ENCODE measurements at places on chromosomes 3 and 15.

DNA sequence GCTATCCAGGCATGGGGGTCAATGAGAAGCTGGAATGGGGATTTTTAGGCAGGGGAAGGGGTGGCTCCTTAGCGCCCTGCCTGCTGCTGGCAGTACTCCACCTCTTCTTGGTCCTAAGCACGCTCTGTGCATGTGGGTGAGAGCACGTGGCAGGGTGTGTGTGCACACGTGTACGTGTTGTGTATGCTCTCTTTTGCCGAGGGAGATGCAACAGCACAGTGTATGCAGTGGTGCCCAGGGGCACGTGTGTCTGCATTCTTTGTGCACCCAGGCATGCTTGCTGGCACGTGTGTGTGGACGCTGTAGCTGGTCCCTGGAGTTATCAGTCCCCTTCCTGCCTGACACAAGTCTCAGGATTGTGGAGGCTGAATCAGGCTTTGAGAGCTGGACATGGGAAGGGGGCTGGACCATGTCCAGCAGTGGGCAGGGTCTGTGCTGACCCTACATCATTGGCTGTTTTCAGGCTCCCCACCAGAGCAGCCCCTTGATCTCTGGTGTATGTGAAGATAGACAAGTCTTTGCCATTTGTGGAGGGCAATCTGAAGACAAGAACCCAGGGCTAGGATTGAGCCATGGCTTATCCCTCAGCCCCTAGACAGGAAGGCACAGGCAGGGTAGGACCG is 1.9 kb upstream of the CAMKV start:
- no peak for DNase-seq

- DNase-seq = no peak
Measured at GRCh38 chr3:22587446-22587845, 615.7 kb upstream of the UBE2E2 start.

GRCh38 chr3:87033205-87033604 is 42.3 kb upstream of the VGLL3 start:
- DNase-seq = no peak

DNA sequence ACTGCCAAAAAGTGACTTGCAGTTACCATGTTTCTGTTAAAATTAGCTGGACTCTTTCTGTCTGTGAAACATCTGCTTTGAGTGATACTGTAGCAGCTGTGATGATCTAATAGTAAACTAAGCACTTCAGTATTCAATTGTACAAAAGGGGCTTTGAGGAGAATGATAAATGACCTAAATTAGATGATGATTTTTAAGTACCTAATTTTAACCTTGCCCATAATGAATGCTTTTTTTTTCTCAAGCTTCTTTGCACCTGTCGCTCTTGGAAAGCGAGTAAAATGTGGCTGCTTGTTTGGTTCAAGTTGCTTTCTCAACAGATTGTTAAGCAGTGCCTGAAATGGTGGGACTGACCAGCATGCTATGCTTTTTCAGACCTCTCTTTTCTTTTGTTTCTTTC is 752.3 kb downstream of the EPHA3 start:
- DNase-seq = no peak

GRCh38 chr15:43516801-43517353 is 531 bp upstream of the MAP1A start:
- no peak for DNase-seq

- DNase-seq = no peak
Measured at GRCh38 chr15:98868564-98868963, 139.0 kb downstream of the PGPEP1L start.

DNA sequence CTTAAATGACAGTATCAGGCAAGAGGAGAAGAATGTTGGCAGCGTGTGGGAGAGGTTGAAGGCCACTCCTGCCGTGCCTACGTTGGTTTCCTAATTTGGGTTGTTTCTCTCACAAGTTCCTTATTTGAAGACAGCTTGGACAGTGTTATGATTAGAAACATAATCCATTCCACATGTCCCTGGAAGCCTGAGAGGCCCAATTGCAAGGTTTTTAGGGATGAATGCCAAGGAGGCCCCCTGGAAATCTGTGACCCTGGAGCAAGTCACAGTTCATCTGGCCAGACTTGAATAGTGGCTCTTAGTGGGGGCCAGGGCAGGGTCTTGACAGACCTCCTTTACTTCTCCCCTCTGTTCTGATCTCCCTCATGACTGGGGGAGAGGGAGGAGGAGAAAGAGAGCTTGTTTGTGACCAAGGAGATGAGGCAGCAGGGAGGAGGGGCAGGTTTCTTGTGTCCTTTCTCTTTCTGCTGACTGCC is 584.4 kb upstream of the TBL1XR1 start:
- DNase-seq = no peak

- DNase-seq = no peak
Measured at GRCh38 chr15:62462268-62462667, 297.2 kb upstream of the C2CD4B start.

- DNase-seq = no peak
Measured at GRCh38 chr3:172918165-172918564, 167.6 kb downstream of the ECT2 start.

GRCh38 chr15:27165590-27165989 is 194.6 kb downstream of the GABRG3 start:
- no peak for DNase-seq

DNA sequence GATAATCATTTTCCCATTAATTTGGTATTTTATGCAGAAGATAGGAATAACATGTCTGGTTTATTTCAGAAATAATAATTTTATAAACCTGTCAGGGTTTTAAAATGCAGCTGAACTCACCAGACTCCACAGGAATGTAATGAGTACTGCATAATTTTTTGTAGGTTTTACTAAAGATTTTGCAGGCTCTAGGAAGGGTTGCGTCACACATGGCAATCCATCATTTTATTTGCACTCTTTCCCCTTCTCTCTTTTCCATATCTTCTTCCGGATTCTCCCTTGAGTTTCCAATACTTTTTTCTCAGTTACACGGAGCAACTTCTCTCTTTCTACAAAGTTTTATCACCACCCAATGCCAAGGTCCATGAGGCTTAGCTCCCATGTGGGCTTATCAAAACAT is 234.7 kb downstream of the NFKBIZ start:
- DNase-seq = no peak

- DNase-seq = no peak
Measured at GRCh38 chr3:78424656-78425055, 1343.1 kb downstream of the ROBO1 start.

- no peak for DNase-seq
Measured at GRCh38 chr3:129463094-129463493, 23.1 kb downstream of the IFT122 start.

- no peak for DNase-seq
Measured at GRCh38 chr3:134874737-134875413, 79.8 kb downstream of the EPHB1 start.

GRCh38 chr3:53083521-53083920 is 37.6 kb upstream of the SFMBT1 start:
- DNase-seq = no peak

GRCh38 chr3:138300647-138301046 is 29.0 kb downstream of the NME9 start:
- no peak for DNase-seq

GRCh38 chr15:66845266-66845785 is 143.3 kb downstream of the SMAD6 start:
- DNase-seq = no peak

DNA sequence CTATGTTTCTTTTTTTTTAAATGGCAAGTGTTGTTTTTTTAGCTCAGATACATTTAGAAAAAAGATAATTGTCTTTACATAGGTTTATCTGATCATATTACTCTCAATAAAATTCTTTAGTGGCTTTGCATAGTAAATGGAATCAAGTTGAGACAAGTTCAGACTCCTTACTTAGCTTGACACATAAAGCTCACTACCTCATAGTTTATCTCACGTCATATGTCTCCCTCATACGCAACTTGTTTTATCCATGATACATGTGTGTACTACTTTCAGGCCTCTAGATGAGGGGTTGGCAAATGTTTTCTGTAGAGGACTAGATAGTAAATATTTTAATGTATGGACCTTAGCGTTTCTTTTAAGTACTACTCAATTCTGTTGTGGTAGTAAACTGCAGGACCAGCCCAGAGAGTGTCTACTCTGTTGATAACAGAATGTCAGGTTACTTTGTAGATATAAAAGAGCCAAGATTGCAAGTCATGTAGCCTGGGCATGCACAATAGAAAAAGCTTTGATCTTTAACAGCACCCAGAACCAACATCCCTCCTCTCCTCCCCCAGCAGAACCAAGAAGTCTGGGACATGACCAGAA is 28.2 kb upstream of the MGA start:
- no peak for DNase-seq

GRCh38 chr3:146164071-146164470 is 3.1 kb upstream of the PLOD2 start:
- no peak for DNase-seq

GRCh38 chr15:79858469-79858868 is 38.3 kb downstream of the MTHFS start:
- no peak for DNase-seq

DNA sequence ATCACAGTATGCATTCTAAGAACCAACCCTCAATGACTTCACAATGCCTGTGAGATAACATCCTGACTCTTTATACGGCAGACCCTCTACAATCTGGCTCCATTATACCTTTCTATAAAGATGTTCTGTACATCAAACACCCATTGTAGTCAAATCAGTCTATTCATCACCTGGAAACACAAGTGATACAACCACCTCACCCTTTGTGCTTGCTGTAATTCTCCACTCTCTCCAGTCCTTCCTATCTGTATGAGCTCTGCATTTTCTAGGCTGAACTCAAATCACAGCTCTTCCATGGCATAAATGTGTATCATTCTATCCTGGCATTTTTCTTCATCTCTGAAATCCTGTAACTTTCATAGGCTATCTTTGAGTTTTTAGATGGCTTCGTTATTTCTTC is 539.4 kb downstream of the GRM7 start:
- DNase-seq = no peak

GRCh38 chr3:152056987-152057386 is 183.5 kb downstream of the SUCNR1 start:
- DNase-seq = no peak

DNA sequence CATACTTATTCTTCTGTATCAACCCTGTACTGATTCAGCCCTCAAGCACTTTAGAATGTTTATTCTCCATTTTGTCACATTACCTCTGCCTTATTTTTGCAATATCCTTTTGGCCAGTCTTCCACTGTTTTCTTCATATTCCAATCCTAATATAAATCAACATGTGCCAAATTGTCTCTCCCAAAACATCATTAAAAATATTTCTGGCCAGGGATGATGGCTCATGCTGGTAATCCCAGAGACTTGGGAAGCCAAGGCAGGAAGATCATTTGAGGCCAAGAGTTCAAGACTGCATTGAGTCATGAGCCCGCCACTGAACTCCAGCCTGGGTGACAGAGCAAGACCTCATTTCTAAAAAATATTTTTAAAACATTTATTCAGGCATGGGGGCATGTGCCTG is 641.4 kb upstream of the CBLB start:
- no peak for DNase-seq

- no peak for DNase-seq
Measured at GRCh38 chr3:147572970-147573340, 163.8 kb downstream of the ZIC1 start.

DNA sequence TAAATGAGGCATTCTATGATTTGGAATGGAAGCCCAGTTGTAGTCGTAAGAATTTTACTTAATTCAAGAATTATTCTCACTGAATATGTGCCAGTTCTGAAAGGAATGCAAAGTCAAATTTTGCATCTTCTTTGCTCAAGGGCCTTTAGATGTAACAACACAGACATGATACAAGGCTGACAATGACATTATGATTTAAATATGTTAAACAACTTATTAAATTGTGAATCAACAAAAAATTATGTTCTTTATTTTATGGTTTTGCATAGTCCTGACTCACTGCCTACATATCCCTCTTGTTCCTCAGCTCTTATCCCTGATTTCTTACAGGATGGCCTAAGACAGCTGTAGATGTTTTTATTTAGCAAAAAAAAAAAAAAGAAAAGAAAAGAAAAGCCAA is 170.9 kb upstream of the NR2E3 start:
- DNase-seq = no peak

- DNase-seq = no peak
Measured at GRCh38 chr3:197782230-197782629, 8.8 kb upstream of the LRCH3 start.

DNA sequence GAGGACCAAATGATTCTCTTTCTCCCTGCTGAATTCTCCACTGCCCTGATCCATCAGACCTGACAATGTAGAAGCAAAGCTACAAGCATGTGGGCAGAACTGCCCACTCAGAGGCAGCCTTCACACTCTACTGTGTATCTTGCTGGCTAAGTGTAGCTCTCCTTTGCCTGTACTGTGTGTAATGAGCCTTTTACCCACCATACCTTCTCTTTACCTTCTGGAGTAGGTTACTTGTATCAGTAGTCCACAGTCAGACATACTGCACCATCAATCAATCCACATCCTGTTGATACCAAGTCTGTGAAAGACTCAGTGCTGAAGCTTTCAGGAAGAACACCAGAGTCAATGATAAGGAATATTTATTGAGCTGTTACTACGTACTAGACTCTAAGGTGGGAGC is 440.7 kb upstream of the ARHGEF26 start:
- DNase-seq = no peak

- no peak for DNase-seq
Measured at GRCh38 chr3:123997543-123997942, 5.6 kb upstream of the ROPN1 start.

- DNase-seq = no peak
Measured at GRCh38 chr3:74532446-74532845, 82.0 kb downstream of the CNTN3 start.

DNA sequence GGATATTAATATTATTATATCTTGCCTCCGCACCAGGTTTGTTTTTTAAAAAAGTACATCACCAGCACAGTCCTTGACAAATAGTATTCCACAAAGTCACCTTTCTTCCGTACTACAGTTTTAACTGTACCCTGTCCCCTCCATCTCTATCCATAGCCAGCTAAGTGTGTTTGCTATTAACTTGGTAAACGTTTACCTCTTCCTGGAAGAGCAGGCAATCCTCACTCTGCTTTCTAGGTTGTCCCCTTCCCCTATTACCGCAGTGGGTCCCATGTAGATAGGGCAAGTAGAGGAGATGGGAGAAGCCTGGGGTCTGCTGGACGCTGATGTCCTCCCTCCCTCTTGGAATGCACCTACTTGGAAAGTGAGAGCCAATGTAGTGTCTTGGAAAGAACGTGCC is 83.9 kb upstream of the ETV5 start:
- DNase-seq = no peak

DNA sequence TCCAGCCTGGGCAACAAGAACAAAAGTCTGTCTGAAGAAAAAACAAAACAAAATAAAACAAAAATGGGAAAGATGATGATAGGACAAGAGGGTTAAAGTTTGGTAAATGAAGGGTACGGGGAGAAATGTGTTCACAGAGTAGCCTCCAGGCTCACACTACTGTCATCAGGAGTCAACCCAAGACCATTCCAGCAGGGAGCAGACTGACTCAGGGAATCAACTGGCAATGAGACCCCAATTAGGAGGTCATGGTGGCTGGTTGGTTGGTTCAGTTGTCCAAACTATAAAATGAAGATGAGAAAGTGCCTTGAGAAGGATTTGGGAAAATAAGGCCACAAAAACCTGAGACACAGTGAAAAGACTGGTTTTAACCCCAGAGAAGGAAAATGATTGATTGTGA is 51.8 kb downstream of the KLHL6 start:
- DNase-seq = no peak
